Non-pigmented ciliary epithelial cell (primary cell): ENCODE measurements at places on chromosomes 4 and X.

DNA sequence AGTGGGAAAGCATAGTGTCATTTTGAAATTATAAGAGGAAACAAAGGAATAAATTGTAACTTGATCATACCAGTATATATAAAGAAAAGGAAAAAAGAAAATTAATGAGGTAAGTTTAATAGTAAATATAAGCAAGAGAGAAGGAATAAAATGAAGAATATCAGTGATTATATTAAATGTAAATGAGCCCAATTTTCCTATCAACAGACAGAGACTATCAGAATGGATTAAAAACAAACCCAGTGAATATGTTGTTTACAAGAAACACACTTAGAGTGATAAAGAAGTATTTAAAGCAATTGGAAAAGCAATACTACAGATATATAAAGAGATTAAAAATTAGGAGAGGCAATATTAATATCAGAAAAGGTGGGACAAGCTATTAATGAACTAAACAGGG is 28.8 kb upstream of the RHOH start:
- no peak for DNase-seq

- no peak for DNase-seq
These were observed 657.2 kb upstream of the DIAPH2 start for GRCh38 chrX:96027407-96027806.

- DNase-seq = peak; percentile 10
These were observed 31.1 kb downstream of the SULT1E1 start for GRCh38 chr4:69828828-69829227.

- peak; percentile 15 for DNase-seq
These were observed 1577.0 kb upstream of the TENM3 start for GRCh38 chr4:180665994-180666824.

DNA sequence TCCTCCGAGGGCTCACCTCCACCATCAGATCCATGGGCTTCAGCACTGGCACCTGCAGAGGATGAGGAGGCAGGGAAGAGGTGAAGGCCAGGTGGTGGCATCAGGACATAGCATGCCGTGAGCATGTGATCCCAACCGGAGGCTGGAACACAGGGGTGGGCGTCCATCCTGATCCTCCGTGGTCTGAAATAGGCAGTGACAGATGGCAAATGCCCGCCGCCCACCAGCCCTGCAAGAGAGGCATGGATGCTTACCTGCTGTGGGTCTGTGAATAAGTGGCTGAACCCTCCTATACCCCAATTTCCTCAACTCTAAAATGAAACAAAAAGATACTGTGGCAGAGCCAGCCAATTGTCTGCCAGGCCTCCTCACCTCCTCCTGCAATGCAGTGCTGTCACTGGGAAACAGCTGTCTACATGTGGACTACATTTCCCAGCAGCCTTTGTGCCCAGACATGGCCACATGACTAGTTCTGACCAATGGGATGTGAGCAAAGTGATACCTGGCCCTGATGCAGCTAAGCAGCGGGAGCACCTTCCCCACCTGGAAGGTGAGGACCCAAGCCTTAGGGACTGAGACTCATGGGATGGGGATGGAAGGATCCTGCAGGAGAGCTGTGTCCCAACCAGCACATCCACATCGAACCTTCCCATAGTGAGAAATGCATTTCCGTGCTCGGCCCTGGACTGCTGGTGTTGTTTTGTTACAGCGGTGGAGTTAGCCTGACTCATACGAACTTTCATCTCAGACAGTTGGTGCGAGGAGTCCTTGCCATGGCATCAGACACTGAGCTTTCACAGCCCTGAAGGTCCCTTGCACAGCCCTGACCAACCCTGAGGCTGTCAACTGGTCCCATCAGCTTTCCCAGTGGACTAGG is 99.5 kb downstream of the PPP2R2C start:
- no peak for DNase-seq

DNA sequence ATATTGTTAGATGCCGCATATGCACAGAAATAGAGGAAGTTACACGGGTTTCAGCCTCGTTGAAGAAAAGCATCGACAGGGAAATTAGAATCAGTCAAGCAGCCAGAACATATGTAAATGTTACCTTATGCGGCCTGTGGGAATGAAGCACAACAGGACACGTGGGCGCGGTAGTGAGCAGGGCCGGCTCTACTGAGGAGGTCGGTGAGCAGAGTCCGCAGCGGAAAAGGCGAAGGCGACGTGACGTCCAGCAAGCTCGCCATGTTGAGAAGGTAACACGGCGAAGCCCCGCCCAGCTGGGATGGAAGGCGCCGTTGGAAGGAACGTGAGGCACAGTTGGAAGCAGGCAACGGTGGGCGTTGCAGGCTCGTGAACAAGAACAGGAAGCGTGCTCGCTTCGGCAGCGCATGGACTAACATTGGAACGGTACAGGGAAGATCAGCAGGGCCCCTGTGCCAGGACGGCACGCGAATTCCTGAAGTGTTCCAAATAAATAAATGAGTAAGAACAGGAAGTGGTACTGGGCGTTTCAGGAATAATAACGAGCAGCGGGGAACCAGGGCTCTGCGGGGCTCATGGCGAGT is 54.6 kb downstream of the MTNR1A start:
- DNase-seq = no peak

GRCh38 chr4:117515921-117516320 is 430.5 kb upstream of the TRAM1L1 start:
- DNase-seq = no peak

GRCh38 chrX:38326086-38326485 is 1.2 kb downstream of the RPGR start:
- DNase-seq = no peak

DNA sequence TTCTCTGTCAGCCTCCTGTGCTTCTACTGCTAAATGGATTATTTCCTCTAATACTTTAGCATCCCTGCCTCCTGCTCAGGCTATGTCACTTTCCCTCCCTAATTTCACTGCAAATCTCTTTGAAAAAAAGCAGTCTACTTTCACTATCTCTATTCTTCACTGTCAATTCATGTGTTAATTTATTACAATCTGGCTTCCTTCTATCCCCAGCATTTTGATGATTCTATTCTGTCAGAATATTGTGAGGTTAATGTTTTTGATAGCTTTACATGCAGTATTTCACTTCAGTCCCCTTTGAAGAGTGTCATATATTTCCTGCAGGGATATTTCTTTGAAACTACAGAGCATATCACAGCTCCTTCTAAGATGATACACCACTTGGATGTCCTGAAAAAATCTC is 203.2 kb downstream of the GRID2 start:
- DNase-seq = no peak

DNA sequence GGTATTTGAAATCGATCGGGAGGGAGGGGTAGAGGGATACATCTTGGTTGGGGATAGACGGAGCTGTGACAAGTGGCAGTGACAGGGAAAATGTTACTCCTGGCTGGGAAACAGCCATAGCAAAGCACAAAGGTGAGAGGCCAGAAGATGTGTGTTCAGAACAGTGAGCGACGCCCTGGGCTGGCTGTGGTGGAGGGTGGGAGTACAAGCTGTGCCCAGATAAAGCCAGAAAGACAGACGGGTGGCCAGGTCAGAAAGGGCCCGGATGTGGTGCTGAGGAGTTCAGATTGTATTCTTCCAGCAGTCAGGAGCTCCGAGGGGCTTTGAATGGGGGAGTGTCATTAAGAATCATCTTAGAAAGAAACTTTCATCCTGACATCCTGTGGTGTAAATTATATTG is 27.9 kb downstream of the CCDC149 start:
- DNase-seq = no peak

GRCh38 chrX:20595928-20596575 is 329.3 kb upstream of the RPS6KA3 start:
- no peak for DNase-seq
